ENCODE measurements at places on chromosomes 1 and 21. TPM values are rescaled to one million over a fixed set of nuclear protein-coding genes. Genes with fewer than 3 reads are reported as not detected.

The AADACL3 gene
- not detected for total RNA-seq

The IRF2BP2 gene
- 203 TPM for total RNA-seq

The CELA3B gene
- total RNA-seq: 0.81 TPM

The OR2G2 gene
- total RNA-seq: not detected
